Glomerular endothelial cell (primary cell): ENCODE measurements at places on chromosomes 2 and 18. TPM values are rescaled to one million over a fixed set of nuclear protein-coding genes. Genes with fewer than 3 reads are reported as not detected.

- DNase-seq, result no peak
Observed at GRCh38 chr18:26286008-26286407, 59.8 kb downstream of the TAF4B start.

DNA sequence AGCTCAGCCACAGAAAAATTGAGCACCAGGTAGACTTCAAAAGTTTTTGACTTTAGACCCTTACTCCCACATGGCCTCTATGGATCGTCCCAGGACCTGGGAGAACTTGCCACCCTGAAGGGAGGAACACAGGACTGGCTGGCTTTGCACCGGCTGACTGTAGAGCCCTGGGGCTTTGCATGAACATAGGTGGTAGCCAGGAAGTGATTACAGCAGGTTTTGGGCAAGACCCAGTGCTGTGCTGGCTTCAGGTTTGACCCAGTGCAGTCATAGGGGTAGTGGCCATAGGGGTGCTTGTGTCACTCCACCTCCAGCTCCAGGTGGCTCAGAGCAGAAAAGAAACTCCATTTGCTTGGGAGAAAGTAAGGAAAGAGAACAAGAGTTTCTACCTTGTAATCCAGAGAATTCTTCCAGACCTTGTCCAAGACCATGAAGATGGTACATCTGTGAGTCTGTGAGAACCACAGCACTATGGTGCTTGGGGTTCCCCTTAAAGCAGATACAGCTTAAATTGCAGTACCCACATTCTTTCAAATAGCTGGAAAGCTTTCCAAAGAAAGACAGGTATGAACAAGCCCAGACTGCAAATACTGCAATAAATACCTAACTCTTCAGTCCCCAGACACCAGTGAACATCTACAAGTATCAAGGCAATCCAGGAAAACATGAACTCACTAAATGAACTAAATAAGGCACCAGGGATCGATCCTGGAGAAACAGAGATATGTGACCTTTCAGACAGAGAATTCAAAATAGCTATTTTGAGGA lies 13.0 kb upstream of the SESTD1 start:
- DNase-seq, result no peak

DNA sequence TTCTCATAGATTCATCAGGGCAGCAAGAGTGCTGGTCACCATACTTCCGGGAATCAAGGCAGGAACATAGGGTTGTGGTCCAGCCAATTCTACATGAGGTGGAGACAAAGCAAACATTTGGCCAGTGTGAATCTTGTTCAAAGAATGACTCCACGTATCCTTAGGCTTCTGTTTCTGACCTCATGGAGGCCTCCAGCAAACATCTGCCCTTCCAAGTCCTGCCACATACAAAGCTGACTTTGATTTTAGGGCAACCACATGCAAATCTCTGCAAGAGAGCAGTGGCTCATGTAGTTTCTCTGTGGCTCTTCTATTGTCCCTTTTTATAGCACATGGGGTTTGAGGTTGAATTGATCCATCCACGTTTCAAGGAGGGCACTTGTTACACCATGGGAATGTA lies 132.1 kb upstream of the MMADHC start:
- no peak for DNase-seq

- no peak for DNase-seq
Observed at GRCh38 chr2:164879901-164880535, 38.4 kb upstream of the COBLL1 start.

Gene DUSP19
- 1.4 and 4.3 TPM in 2 replicates for total RNA-seq

Gene METTL8
- 17.2 and 36.3 TPM in 2 replicates for total RNA-seq
